Activated T-helper 1 cell treated with Interleukin-2 at 50 U/mL for 16 hours (primary cell): ENCODE measurements at places on chromosomes 1 and 21.

DNA sequence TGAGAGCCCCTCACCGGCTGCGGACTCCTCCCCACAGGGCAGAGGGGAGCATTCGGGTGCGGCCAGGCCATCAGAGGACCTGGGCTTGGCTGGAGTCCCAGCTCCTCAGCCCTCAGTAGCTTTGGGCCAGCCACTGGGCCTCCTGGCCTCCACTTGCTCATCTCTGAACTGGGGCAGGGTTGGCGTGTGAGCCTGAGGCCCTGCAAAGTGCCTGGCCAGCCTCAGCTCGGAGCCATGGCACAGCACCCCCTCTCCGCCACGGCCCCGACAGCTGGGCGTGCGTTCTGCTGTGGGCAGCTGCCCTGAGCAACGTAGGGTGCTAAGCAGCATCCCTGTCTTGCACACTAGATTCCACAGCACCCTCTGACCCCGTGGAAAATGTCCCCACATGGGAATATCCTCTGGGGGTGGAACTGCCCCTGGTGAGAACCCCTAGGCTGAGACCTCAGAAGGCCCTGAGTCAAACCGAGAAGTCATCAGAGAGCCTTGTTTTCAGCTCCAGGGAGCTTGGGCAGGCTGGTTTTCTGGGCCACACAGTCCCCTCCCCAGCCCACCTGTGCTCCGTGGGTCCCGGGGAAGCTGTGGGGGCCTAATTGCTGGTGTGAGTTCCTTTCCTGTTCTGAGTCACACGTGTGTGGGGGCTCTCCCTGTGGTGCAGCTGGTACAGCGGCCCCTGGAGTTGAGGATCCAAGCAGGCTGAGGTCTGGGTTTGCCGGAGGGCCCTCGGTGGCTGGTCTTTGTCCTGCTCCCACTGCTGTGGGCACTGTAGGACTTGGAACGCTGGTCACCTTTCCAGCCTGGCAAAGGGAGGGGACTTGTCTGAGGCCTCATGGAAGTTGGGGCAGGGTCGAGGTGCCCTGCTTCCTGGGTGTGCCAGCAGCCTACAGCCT is 24.5 kb downstream of the TP73 start:
- DNase-seq, result no peak

- no peak for DNase-seq
Observed at GRCh38 chr1:229220163-229220846, 50.6 kb upstream of the RAB4A start.

GRCh38 chr1:93708734-93709481 is 27.3 kb upstream of the BCAR3 start:
- DNase-seq, result no peak

GRCh38 chr1:91572044-91572443 is 71.4 kb downstream of the CDC7 start:
- DNase-seq, result no peak

DNA sequence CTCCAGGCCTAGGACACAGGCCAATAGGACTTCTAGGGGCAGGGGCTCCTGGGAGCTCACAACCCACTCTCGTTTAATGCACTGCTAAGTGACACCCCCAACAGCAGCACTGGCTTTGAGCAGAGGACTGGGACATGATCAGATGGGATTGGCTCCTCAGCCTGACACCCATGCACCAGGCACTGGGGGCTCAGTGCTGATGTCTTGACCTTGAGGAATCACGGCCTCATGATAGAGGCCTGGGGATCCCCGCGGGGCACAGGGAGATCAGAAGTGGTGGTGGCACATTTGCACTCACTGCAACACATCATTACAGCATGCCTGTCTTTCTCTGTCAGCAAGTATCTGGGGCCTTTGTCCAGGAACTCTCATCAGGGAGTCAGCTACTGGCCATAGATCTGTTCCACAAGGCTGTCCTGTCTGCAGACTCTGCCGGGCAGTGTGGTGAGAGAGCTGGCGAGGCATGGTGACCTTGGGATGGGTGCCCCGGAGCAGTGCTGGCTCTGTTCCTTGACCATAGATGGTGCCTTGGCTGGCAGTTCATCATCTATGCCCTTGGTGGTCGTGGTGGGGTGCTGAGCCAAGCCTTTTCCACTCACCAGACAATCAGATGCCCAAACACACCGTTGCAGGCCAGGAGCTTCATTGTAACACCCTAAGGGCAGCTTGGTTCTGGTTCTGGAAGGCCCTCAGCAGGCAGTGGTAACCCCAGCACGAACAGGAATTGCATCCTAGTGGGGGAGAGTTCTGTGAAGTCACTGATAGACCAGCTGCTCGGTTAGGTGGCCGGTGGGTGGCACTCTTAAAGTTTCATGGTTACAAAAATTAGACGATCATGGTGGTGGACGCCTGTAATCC is 22.2 kb upstream of the PARP1 start:
- no peak for DNase-seq

- no peak for DNase-seq
Observed at GRCh38 chr1:210049616-210050015, 111.6 kb downstream of the SYT14 start.

DNA sequence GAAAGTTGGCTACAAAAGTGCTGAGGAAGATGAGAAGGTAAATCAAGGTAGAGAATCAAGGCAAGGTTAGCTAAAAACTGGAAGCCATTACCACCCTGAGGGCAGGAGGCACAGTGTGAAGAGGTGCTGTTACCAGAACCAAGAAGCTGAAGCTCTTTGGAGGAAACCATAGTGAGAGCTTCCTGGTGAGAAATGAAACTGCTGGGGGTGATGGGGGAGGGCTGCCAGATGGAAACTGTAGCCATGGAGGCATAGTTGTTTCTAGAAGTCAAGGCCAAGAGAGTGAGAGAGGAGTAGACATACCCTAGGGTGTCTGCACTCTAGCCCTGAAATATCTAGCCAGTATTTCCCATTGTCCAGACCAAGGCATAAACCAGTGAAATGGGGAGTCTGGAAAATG is 28.7 kb downstream of the IFI44 start:
- DNase-seq, result no peak

DNA sequence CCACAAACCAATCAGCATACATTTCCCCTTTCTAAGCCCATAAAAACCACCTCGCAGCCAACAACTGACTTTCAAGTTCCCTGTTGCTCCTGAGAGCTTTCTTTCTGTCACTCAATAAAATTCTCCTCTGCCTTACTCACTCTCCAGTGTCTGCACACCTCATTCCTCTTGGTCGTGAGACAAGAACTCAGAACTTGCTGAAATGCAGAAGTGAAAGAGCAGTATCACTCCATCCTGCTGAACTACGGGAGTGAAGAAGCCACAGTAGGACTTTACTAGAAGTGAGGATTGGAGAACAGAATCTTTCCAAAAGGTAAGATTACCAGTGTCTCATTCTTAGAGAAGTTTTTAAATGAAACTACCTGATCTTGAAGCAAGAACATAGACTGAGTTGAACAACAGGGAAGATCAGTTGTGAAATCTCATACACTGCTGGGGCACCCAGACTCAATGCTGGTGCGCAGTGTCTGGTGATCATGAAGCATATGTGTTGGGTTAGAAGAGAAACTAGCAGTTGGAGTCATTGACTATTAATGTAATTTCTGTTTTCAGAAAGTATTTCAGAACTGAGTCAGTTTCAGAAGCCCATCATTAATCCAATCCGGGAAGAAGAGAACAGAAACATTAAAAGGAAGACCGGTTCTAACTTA is 726.9 kb upstream of the TMPRSS15 start:
- no peak for DNase-seq

- DNase-seq, result no peak
Observed at GRCh38 chr21:30620080-30620479, 347 bp upstream of the KRTAP20-4 start.

- DNase-seq, result no peak
Observed at GRCh38 chr1:12709696-12710095, 6.2 kb upstream of the AADACL3 start.

DNA sequence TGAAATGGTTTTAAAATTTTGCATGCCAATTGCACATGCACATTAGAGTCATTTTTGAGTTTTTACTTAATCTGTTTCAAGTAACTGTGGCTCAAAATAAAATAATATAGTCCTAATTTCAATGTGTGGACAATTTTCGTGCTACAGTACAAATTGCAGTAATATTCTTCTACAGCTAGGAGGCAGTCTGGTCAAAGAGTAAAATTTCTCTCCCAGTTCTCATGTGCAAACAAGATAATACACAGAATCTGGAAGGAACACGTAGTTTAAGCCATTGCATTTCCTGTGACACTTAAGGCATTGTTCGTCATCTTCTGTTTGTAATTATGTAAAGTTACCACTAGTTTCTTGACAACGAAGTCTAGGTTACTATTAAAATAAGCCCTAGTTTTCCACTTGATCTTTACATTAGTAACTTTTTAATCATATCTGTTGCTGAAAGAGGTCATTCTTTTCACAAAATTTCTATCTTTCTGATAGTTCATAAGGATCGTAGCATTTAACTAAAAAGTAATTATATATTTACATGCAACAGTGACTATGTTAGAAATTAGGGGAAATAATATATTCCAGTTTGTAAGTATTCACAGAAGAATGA is 28.9 kb downstream of the ODR4 start:
- DNase-seq, result no peak

GRCh38 chr21:42593007-42593814 is 60.2 kb upstream of the PDE9A start:
- peak; percentile 49 for DNase-seq

- no peak for DNase-seq
Observed at GRCh38 chr1:16441282-16441665, 750 bp downstream of the NECAP2 start.

DNA sequence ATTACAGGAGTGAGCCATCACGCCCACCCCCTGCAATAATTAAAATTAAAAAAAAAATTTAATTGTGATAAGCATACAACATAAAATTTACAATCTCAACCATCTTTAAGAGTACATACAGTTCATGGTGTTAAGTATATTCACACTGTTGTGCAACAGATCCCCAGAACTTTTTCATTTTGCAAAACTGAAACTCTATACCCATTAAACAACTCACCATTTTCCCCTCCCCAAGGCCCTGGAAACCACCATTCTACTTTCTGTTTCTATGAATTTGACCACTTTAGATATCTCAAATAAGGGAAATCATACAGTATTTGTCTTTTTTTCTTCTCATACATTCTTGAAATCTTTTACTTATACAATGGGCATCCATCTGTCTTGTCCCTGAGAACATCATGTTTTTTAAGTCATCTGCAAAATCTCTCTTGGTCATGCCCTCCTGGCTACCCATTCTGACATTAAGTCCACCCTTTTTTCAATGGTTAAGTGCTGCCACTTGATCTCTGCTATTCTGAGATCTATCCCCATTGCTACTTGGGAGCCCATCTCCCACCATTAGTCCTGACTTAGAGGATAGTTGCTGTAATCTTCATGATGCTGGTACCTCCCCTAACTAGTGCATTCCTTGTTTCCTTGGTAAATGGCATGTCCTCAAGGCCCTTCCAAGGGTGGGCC is 39.4 kb upstream of the ZFYVE9 start:
- DNase-seq, result no peak

DNA sequence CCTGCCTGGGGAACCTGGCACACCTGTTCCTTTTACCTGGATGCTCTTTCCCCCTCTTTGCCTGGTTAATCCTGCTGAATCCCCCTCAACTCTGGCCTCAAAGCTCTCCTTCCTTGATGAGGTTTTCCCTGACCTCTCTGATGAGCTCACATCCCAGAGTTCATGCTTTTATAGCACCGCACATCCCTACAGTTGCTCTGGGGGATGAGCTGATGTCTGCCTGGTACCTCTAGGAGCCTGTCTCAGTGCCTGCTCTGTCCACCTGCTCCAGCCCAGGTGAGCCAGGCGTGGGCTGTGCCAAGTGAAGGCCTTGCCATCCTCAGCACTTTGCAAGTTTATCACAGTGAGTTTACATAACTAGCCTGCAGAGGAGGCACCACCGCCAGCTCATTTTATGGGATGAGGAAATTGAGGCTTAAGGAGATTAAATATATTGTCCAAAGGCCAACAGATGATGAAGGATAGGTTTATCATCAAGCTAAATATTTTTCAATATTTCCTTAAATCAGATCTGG is 58.6 kb upstream of the TMPRSS2 start:
- DNase-seq, result no peak

- no peak for DNase-seq
Observed at GRCh38 chr1:23116921-23117699, 51.5 kb downstream of the LUZP1 start.

DNA sequence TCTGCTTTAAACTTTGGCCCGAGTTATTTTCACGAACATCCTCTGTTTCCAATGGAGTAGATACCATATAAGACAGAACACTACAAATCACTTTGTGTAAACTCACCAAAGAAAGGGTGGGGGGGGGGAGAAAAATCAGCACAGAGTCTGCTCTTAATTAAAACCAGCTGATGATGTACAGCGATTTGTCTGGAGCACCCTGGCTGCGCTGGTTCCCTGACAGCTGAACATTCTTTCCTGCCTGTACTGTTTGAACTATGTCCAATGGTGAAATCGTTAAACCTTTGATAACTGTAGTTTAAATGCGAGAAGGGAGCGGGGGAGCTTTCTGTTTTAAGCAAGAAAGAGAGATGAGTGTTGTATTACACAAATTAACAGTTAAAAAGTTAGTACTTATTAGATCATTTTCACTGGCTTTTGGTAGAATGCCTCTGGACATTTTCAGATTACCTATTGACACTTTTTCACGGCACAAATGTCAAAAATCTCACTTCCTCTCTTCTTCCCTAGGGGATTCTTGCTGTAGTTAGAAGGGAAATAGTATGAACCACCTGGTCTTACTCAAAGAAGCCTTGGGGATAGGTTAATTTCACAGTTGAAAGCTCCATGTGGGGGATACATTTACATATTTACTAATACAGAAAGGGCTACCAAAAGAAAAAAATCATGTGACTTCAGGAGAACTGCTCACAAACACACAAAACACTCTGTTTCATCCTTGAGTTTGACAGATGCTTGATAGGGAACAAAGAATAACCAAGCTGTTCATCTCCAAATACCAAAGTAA is 140.2 kb upstream of the RUNX1 start:
- DNase-seq, result no peak

GRCh38 chr1:7105269-7105668 is 320.0 kb downstream of the CAMTA1 start:
- DNase-seq, result no peak

DNA sequence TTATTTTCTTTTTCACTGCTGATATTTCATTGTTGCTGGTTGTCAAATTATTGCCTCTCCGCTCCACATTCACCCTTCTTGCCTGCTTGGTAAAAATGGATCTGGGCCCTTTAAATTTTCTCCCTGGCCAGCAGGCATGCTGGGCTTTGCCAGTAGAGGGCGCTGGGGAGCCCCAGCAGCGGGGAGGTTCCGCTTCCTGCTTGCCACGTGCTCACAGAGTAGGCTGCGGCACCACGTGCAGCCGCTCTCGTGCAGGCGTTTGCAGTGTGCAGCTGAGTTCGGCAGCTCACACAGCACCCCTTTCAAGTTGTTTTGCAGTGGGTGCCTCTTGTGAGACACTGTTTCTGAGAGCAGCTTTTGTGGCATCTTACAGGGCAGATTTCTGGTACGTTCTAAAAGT is at the start of gene ACTL8:
ACTL8 (plus strand) TSS at position 214 of the 400 bp plus-strand sequence. CDS start 67,676 bp downstream, outside the sequence.
- DNase-seq, result no peak
